ENCODE measurements at places on chromosomes 3 and 15. TPM values are rescaled to one million over a fixed set of nuclear protein-coding genes. Genes with fewer than 3 reads are reported as not detected.

GRCh38 chr15:45631776-45632175 lies 3.1 kb upstream of the SQOR start:
- no peak for DNase-seq

DNA sequence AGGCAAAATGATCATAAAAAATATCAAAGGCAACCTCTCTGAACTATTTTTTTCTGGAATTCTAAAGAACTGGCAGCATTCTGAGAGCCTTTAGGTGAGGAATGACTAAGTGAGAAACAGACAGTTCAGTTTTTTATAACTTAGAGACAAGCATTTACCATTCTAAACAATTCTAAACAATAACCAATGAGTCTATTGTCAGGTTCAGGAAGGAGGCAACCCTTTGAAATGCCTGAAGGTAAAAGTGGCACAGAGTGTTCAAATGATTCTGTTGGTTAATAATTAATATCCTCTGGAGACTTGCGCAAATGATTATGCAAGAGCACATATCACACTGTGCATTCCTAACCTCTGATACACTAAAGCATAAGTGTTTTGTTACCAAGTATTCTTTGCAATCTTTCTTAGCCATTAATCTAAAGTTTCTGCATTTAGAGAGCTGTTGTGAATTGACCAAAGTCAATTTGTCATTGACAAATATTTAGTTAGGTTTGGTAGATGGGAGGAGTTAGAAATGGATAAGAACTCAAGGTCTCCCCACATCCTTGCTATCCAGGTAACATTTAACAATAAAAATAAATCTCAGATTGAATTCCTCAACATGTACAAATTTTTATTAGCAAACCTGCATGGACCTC lies 9.2 kb upstream of the TGFBR2 start:
- DNase-seq = no peak

DNA sequence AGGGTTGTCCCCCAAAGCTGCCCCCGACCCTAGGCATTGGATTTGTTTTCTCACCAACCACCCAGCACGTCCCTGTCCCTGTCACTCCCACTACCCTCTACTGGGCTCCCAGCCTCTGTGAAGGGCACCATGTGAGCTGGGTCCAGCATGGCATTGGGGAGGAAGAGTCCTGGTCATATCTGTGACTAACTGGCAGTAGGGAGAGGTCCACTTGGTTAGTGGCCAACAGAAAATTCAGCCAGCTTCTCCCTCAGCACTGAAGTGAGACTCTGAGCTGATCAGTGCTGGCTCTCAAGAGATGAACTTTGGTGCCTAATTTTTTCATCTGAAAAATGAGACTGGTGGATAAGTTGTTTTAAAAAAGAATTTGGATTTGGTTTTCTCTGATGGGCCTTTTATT lies 11.3 kb upstream of the KIF23 start:
- DNase-seq = no peak

- DNase-seq = no peak
These were observed 152.5 kb downstream of the MEX3B start for GRCh38 chr15:81893182-81893835.

DNA sequence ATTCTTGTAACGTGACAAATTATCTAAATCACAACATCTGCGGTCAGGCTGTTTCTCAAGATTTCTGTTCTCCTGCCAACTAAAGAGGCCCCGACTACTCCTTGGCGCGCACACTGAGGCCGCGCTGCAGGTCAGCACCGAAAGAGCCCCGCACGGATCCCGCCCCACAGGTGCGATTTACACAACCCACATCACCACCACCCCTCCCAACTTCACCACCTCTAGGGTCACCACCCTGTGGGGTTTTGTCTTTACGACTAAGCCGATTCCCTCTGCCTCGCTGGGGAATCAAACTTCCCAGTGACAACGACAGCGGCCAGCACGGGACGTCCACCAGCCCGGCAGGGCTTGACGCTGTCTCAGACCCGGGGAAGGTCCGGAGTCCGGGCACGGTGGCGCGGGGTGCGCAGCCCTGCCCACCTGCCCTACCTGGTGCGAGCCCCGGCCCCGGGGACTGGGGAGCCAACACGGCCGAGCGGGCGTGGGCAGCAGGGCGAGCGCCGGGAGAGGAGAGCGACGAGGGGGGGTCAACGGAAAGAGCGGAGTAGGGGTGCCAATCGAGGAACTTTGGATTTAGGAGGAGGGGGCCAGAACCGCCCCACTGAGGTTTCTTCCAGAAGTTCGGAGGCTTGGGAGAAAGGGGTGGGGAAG lies 764 bp downstream of the UACA start:
- DNase-seq = peak; percentile 37

DNA sequence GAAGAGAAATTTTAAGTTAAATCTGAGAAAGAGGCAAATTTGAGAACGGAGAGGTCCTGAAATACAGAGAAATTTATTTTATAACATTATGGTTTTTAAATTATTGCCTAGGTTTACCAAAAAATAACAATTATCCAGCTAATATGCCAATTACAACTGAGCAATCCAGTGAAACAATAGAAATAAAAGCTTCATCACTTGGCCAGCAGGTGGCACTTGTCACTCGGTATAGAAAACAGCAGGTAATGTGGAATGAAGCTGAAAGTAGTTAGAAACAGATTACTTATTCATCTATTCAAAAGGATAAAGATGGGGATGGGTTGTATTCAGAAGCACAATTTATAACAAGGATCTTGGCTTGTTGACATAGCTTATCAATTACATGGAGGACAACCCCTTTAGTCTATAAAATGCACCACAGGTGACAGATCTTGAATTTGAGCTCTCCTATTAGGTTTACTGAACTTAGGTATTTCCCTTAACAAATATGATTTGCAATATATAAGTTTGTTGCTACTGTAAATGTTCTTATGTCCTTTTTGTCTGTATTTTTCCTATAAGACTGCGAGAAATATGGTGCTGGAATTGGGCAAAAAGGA lies 70.1 kb upstream of the GUCA1C start:
- peak; percentile 13 for DNase-seq

- no peak for DNase-seq
These were observed 275.6 kb downstream of the BBX start for GRCh38 chr3:107798381-107798780.

DNA sequence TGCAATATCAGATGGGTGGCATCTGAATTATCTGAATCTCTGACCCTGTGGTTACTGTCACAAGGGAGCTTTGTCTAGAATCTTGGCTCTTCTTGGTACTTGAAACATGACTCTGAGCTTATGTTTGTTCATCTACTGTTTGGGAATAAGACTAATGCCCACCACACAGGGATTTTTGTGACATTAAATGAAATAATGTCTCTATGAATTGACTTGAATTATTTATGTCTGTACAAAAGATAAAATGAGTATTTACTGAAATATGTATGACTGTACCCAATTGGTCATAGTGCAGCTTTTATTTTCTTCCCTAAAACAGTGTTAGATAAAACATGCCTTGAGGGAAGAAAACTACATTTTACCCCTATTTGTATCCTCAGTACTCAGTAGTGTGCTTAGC lies 87.9 kb upstream of the ZPLD1 start:
- no peak for DNase-seq

DNA sequence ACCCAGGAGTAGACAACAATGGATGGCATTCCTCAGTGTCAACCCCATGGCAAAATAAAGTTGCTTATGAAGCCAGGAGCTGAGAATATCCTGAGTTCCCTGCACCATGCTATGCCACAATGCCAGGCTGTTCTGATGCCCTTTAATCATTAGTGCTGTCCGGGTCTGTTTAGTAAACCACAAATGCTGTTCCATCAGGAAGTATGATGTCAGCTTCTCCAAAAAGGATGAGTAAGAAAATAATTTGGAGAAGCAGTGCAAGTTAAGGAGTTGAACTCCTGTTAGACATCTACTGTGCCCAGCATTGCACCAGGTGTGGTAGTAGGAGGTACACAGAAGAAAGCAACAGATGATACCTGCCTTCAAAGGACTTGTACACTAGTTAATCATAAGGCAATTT lies 67.9 kb upstream of the GUCA1C start:
- no peak for DNase-seq

DNA sequence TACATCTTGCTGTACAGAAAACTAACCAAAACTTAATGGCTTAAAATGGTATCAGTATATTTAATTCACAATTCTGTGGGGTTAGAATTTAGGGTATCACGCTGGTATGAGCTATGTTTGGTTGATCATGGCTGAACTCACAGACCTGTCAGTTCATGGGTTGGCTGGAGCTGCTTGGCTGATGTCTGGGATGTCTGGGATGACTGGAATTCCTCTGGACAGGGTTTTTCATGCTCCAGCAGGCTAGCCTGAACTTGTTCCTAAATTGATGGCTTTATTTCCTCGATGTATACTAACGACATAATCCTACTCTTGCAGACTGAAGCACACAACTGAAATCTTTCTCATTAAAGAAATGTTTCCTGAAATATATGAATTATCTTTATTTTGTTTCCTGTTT lies 338.9 kb upstream of the GBE1 start:
- DNase-seq = no peak

DNA sequence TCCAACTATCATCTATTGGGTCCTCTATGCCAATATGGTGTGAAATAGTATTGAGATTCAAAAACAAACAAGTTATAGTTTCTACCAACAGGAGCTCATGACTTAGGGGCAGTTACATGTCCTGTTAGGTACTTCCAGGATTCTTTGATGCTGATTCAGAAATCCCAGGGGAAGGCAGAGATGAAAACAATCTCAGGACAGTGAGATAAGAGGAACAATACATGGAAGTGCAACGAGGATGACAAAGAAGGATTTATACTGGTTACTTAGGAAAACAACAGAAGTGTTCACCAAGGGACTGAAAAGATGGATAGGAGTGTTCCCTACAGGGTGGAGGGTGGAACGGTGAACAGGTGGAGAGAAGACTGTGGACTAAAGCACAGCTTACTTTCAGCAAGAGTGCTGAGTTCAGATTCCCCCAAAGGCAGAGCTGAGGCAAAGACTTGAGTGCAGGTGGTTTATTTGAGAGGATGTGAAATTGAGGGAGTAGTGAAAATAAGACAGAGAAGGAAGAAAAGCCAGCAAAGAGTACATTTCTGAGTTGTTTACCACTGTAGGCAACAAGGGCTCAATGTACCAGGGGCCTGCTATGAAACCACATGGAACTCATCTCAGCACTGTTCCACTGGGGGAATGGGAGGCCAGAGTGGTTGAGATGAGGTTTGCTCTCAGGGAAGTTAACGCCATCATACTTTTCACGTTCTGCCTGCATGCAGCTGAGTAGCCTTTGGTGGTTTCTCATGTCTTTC lies 68.1 kb downstream of the TRIM69 start:
- DNase-seq = no peak

GRCh38 chr3:52730681-52731080 lies 24.8 kb downstream of the SPCS1 start:
- DNase-seq = no peak

DNA sequence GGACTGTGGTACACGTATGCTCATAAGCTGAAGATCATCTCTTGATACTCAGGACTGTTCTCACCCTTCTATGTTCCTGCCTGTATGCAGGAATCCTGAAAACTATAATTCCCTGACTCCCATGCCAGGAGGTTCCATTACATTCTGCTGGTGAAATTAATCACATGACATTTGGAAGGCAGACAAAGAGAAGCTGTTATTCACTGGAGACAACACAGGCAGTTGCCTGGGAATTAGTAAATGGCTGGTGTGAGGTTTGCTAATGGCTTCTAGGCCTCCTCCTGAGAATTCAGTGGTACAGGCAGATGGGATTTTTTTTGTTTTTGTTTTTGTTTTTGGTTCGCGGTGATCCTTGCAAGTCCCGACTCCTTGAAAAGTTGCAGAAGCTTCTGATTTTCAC lies 91.4 kb downstream of the CTNNB1 start:
- no peak for DNase-seq

GRCh38 chr3:49171119-49171774 lies at the start of gene KLHDC8B:
Gene KLHDC8B (plus strand): TSS chr3:49171598. CDS start chr3:49172770, 1,172 bp downstream.
- peak; percentile 91 for DNase-seq

DNA sequence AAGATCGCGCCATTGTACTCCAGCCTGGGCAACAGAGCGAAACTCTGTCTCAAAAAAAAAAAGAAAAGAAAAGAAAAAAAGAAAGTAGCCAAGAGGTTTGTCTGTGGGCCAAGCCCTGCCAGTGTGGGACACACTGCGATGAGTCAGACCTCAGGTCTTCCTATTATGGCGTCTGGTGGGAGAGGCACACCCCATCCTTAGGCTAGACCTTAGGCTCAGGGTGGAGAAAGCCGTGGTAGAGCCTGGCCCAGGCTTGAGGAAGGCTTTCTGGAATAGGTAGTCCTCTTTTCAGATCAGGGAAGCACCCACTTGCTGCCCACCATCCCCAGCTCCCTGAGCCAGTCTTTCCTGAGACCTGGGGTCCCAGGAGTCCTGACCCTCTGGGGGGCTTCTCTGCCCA lies 6.0 kb downstream of the HEMK1 start:
- DNase-seq = no peak

CKMT1B gene
- 0.33 TPM for polyA plus RNA-seq

GOLIM4 gene
- polyA plus RNA-seq = 38.0 TPM

GABRB3 gene
- 0.23 TPM for polyA plus RNA-seq

COL6A6 gene
- 2.2 TPM for polyA plus RNA-seq

ZNF662 gene
- 0.91 TPM for polyA plus RNA-seq

GPR160 gene
- 1.0 TPM for polyA plus RNA-seq

SERPINI1 gene
- polyA plus RNA-seq = 9.4 TPM

ROPN1B gene
- polyA plus RNA-seq = 3.7 TPM

NUDT16 gene
- 26.7 TPM for polyA plus RNA-seq

Measured in heart right ventricle (tissue), 16 donors.